ENCODE measurements at places on chromosomes 16 and 17.

- DNase-seq = no peak
These were observed 41.5 kb upstream of the YPEL2 start for GRCh38 chr17:59289981-59290301.

DNA sequence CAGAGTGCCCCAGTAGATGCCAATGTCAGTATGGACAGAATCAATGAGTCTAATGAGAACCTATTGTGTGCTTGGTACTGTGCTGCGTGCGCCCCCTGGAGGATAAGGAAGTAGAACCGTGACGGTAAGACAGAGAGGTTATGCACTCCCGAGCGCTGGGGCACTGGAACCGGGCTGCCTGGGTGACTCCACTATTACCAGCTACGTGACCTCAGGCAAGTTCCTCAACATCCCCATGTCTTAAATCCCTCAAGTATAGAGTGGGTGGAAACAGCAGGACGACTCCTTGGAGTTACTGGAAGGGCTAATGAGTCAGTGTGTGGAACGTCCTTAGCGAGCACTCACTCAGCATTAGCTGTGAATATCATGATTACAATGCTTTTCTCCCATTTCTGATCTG, 16.2 kb downstream of the CHST4 start:
- DNase-seq = no peak

- peak; percentile 53 for DNase-seq
These were observed 2231.0 kb downstream of the TP53TG3F start for GRCh38 chr16:35690413-35690812.

- no peak for DNase-seq
These were observed 125.5 kb upstream of the HSBP1 start for GRCh38 chr16:83682116-83682867.

DNA sequence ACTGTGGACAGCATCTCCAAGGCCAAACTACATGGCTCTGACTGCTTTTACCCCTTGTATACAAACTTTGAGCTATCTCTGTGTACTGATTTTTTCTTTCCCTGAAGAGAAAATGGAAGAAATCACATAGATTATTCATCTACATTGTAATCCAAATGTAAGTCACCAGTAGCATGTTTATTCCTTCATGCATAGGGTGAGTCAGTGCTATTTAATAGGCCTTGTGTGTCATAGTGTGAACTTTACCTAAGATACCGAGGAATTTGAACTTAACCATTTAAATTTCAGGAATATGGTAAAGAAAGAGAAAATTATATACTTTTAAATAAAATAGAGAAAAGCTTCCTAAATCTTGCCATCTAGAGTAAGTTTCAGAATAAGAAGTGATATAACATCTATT, 16.5 kb downstream of the PHKB start:
- no peak for DNase-seq

GRCh38 chr17:31524926-31525800, 133.7 kb downstream of the RAB11FIP4 start:
- peak; percentile 84 for DNase-seq

DNA sequence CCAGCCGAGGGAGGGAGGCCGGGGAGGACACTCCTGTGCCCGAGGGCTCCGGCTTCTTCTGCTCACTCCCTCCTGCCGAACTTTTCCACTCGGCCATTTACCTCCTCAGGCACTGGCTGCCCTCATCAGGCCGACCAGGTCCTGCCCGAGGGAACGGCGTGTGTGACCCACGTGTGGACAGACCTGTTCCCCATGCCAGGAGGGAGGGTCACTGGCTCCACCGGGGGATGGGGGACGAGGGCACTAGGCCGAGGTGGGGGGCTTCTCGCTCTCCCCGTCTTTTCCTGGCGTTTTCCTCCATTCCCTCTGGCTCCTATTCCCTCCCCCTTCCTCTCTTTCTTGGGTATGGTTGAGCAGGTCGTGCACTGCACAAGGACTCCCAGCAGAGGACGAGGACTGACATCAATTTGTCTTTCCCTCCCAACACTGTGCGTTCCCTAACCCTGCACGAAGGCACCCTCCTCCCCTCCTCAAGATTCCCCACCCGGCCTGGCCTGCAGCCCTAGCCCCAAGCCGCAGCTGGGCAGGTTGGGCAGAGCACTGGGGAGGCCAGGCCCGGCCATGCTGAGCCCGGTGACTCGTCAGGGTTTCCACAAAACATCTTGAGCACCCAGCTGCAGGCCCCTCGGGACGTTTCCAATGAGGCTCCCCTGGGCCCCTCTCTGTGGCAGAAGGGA, 3.2 kb upstream of the IL17C start:
- DNase-seq = no peak

DNA sequence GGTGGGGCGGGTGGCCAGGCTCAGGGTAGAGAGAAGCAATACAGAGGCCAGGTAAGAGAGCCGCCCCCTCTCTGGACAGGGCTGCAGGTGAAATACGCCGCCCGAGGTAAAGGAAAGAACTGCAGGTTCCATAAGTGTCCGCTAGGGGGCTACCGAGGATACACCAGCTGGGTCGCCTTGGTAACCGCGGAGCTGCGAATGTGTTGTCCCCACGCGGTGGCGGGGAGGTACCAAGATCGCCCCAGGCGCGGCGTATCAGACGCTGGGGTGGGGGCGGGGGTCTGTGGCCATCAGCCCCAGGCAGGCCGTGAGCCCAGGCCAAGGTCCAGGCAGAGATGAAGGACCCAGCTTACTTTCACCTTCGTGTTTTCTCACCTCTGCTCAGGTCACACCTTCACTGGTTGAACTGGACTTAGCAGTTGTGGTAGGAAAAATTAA, 18.4 kb upstream of the ZFP90 start:
- DNase-seq = peak; percentile 86

DNA sequence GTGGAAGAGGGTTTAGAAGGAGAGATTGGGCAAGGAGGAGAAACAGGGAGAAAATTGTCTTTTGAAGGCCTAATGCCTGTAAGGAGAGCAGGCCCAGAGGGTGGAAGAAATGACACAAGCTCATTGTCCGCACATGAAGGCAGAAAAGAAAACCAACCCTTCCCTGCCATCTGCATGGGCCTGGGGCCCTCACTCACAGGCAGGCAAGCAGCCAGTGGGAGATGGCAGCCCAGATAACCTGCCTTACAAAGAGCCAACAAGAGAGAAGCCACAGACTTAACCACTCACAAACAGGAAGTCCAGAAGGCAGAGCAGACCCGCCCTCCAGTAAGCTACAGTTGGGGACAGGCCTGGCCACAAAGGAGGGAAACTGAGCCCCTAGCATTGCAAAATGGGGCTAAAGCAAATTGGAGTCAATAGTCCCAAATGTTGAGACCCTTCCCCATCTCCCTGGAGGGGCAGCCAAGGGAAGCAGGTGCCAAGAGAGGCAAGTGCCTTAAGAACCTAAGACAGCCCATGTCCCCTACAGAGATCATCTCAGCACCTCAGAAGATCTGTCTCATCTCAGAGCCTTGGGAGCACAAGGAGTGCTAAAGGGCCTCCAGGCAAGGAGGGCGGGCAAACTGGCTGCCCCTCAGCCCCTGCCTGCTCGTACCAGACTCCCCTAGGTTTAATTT, 7.3 kb upstream of the TSPOAP1 start:
- DNase-seq = no peak

DNA sequence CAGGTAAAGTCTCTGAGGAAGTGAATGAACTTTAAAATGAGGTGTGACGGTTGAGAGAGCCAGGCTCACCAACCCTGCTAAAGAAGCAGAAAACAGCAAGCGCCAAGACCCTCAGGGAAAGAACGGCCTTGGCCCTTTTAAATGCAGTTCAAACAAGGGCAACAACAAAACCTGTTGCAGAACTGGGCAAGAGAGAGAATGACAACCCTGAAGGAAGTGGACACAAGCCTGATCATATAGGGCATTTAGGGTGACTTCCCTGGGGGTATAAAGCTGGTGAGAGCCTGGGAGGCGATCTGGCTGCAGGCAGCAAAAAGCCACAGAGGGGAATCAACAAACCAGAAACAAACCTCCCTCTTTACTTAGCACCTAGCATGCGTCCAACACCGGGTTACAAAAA, 1.0 kb downstream of the CPPED1 start:
- no peak for DNase-seq

DNA sequence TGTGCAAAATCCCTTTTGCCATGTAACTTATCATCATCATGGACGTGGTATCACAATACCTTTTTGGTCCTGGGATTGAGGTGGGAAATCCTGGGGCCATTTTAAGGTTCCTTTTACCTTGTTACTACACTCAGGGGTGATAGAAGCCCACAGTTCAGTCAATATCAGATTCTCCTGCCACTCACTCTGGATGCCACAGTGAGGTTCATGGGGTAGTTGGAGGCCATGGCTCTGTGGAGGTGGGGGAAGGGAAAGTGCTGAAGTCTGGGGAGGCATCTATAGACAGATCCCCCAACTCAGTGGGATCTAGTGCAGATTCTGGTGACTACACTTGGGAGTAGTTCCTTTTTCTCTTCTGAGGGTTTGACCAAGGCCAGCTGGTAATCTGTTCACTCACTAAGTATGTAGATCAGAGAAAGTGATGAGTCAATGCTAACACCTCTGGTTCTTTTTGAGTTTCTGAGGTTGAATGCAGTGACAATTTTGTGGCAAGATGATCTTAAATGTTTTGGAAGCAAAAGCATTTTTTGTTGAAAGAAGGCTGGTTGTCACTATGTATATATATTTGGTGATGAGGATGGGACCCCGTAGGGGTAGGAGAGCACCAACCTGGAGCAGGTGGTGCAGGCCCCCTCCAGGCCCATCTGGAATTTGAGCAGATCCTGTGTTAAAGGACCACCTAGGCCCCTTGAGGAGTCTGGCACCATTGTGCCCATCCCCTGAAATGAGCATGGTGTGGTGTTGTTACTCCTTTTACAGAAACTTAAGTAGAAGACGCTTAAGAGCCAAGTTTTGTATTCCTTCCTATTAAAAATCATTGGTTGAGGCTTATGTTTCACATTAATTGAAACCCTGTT, 18.8 kb upstream of the IRF8 start:
- DNase-seq = no peak

- DNase-seq = no peak
These were observed 39.3 kb downstream of the DHRS7B start for GRCh38 chr17:21165922-21166594.

- DNase-seq = no peak
These were observed 27.4 kb upstream of the MSI2 start for GRCh38 chr17:57228911-57229310.

GRCh38 chr17:48011405-48012150, 26.0 kb downstream of the COPZ2 start:
- no peak for DNase-seq

DNA sequence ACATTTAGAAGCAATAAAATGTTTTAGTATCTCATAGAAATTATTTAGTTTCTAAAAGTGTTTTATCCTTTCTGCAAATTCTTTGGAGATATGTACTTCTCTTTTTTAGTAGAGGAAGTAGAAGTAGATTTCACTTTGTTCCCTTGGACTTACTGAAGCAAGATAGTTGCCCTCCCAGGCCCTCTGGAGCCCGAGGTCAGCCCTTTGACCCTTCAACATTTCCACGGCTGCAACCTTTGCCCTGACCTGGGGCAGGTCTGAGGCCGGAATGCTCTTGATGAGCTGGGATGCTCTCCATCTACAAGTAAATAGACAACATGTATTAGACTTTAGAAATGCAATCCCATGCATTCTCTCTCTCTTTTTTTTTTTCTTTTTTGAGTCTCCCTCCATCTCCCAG, 167.5 kb downstream of the CDK5R1 start:
- DNase-seq = no peak

DNA sequence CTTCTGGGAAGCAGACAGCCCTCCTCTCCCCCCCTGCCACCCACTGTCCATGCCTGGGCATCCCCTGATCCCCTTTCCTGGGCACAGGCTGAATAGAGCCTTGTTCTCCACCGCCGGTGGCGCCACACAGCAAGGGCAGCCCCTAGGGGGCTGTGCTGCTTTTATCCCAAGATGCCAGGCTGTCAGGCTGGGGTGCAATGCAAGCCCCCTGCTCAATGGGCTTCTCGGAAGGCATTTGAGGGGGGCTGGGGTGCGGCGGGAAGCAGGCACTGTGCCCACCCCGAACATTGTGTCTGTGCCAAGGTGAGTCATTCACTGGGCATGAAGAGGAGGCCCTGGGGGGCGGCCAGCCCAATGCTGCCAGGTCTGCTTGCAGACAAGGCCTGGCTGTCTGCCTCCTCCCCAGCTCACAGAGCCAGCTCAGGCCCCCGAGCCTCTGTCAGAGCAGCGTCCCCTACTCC, 1.5 kb upstream of the GFAP start:
- no peak for DNase-seq

DNA sequence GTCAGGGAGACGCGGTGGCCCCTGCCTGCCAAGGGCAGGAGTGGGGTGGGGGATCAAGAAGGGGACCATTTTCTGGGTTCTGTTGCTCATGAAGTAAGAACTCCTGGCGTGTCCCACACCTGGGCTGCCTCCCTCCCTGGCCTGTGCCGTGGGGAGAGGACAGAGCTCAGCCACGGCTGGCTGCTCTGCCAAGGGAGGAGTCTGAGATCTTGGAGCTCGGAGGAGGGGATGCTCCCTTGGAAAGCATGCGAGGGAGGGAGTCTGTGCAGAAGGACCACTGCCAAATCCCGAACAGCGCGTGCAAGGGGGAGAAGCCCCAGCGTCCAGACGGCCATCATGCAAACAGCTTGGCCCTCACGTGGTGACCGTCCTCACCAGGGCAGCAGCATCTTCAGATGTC, 64.2 kb upstream of the ZNF469 start:
- no peak for DNase-seq

- no peak for DNase-seq
These were observed 1096.1 kb upstream of the EEF2KMT start for GRCh38 chr16:6193718-6194117.

DNA sequence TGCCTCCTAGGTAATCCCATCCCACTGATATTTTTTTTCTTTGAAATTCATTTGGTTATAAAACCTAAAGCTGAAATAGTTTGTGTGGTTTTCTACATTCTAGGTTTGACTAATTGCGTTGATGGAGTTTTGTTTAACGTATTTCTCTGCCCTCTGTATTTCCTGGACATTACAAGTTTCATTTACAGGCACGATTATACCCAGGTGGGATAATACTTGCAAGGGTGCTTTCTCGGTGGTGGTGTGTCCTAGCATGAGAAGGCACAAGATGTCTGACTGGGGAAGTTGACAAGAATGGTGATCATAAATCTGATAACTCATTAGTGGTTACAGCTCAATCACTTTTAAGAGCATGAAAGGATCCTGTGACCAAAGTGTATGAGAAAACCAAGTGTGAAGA, 45.0 kb downstream of the DYNLRB2 start:
- no peak for DNase-seq

Data from coronary artery (tissue), 2 donors.